GM13977 (cell line): ENCODE measurements at places on chromosomes 12 and 14.

GRCh38 chr12:116465856-116466255, 93.3 kb upstream of the MAP1LC3B2 start:
- no peak for DNase-seq

DNA sequence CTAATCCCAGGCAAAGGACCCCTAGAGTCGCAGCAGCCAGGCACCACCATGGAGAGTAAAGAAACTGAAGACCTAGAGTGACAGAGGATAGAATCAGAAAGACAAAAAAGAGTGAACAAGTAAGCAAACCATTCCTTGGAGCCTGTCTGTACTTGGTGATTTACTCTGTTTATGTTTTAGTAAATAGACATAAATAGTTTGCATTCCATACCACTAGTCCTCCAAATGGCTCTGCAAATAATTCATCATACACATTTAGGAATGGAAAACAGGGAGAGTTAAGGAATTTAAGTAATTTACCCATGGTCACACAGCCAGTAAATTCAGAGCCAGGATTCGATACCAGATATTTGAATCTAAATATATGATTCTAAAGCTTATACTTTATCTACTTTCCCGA, 2.8 kb downstream of the OLR1 start:
- DNase-seq: no peak

- DNase-seq: no peak
Measured at GRCh38 chr12:113271853-113272561, 50.7 kb downstream of the TPCN1 start.

- no peak for DNase-seq
Measured at GRCh38 chr12:121009741-121010140, 6.5 kb downstream of the C12orf43 start.

DNA sequence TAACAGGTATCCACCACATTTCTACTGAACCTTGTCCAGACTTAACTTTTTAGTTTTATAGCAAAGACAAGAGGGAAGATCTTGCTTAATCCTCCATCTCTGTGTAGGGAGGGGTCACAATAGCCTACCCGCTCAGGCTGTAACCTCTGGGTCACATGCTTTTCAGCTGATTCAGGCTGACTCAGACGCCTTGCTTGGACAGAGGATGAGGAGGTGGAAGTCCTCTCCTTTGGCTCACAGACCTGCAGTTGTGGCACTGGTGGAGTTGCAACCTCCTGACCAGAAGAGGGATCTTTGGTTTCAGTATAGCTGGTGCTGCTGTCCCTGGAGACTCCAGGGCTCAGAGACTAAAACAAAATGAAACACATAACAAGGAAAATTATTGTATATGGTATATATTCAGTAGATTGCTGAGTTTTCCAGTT, 16.2 kb downstream of the ACIN1 start:
- no peak for DNase-seq

GRCh38 chr12:24424889-24425600, 475.6 kb upstream of the SOX5 start:
- DNase-seq: no peak

DNA sequence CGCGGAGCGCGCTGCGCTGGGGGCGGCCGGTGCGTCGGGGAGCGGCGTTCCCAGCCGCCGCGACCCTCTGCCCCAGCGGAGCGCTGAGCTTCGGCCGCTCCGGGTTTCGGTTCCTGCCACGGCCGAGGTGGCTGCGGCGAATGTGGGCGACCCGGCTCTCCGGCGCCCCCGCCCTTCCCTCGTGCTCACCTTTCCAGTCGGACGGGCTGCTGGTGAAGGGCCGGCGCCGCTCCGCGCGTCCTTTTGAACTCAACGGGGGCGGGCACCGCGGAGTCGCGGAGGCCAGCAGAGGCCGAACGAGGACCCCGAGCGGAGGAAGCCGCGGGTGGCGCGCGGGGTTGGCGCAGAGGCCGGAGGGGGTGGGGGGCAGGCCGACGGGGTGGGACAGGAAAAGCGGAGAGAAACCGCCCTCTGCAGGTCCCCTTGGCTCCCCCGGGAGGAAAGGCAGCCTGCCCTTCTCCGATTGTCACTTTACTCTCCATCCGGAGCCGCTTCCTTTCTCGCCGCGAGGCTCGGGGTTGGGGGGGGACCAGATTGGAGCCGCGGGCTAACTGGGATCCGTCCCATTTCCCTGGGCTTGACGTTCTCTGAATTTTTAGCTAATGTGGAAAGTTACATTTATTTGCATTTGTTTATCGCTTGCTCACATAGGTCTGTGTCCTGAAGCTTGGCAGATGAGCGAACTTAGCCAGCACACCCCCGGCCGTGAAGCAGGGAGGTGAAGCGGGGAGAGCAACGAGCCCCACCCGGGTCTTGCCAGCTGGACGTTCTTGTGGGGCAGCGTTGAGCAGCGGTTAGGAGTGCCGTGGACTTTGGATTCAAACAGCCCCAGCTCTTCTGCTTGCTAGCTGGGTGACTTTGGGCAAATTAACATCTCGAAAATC, at the start of gene SMAGP:
Gene SMAGP, minus strand, starts transcription at position 349 of the 884 bp plus-strand sequence. CDS start 1,137 bp downstream, outside the sequence.
- peak; percentile 83 for DNase-seq

DNA sequence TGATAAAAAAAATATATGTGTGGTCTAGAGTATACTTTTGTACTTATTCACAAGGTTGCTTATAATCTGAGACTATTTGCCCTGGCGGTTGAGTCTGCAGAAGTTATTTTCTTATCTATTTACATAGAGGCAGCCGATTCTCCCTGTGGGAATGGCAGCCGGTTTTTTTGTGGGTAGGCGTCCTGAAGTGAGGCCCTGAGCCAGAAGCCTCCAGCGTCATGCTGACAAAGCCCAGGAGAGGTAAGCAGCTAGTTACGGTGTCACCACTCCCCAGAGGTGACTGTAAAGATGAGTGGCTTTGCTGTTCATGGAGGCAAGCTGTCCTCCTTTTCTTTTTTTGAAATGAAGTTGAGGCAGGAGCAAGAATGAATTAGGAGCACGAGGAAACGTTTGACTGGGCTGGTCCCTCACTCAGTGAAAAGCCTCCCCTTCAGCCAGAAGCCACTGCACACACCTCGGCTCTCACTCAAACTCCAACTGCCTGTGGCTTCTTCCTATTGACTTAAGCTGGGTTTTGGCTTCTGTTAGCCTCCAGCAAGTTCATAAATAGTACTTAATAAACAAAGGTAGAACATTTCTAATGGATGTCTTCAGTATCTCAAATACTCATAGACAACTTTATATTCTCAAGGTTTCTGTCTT, 21.5 kb downstream of the PAX9 start:
- DNase-seq: no peak

GRCh38 chr12:47808574-47809365, 10.9 kb downstream of the HDAC7 start:
- DNase-seq: no peak

- peak; percentile 6 for DNase-seq
Measured at GRCh38 chr14:86038387-86039042, 508.6 kb downstream of the FLRT2 start.

DNA sequence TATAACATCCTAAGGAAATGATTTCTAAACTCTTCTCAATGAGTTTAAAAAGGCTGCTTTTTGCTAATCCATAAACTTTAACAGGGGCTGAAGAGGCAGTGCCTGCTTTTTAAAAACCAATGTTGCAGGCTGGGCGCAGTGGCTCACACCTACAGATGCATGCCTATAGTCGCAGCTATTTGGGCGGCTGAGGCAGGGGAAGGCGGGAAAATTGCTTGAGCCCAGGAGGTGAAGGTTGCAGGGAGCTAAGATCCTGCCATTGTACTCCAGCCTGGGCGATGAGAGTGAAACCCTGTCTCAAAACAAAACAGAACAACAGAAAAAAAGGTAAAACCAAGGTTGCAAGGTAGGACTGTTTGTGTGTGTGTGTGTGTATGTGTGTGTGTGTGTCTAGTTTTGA, 531.2 kb downstream of the DIO2 start:
- DNase-seq: no peak

DNA sequence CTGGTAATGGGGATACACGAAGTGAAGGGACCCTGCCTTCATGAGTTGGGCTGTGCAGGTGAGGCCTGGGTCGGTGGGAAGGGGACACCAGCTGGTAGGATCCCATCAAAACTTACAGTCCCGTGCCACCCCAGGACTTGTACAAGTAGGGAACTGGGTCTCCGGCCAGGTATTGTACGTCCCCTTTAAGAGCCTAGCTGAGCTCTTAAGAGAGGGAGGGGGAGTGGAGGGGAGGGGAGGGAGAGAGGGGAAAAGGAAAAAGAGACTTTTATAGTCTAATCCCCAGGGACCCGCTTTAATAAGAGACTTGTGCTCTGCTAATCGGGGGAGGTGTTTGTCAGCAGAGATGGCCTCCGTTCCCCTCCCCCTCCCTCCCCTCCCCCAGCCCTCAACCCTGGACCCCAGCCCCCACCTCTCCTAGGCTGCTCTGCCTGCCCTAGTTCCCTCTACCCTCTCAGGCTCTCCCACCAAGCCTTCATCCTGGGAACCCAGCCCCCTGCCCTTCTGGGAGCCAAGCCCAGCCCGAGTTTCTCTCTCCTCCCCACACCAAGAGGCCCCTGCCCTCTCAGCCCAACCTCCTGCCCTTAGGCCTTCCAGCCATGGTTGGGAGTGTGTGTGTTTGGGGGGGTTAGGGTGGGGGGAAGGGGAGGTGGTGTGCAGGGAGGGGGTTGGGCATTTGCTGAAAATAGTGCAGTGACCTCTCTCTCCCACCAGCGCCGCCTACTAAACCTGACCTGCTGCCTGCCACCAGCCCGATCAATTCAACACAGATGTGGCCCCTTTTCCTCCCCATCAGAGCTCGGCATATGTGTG, 2.6 kb downstream of the GDF11 start:
- DNase-seq: no peak

GRCh38 chr12:128817111-128818015, 6.4 kb downstream of the SLC15A4 start:
- DNase-seq: peak; percentile 48

DNA sequence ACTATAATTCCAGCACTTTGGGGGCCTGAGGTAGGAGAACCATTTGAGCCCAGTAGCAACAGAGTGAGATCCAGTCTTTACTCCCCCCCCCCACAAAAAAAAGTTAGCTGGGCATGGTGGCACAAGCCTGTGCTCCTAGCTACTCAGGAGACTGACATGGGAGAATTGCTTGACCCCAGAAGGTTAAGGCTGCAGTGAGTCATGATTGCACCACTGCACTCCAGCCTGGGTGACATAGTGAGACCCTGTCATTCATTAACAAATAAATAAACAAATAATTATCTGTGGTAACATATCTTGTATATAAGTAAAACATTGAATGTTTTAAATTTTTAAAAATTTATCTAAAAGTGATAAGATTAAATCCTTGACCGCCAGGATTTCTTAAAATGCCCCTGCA, 4.8 kb downstream of the ENTPD5 start:
- no peak for DNase-seq
